ENCODE measurements at places on chromosomes 6 and 20.

GRCh38 chr6:168243812-168244376 is 75.7 kb downstream of the DACT2 start:
- DNase-seq: no peak

GRCh38 chr6:121670511-121670910 is 235.1 kb downstream of the GJA1 start:
- DNase-seq: no peak

DNA sequence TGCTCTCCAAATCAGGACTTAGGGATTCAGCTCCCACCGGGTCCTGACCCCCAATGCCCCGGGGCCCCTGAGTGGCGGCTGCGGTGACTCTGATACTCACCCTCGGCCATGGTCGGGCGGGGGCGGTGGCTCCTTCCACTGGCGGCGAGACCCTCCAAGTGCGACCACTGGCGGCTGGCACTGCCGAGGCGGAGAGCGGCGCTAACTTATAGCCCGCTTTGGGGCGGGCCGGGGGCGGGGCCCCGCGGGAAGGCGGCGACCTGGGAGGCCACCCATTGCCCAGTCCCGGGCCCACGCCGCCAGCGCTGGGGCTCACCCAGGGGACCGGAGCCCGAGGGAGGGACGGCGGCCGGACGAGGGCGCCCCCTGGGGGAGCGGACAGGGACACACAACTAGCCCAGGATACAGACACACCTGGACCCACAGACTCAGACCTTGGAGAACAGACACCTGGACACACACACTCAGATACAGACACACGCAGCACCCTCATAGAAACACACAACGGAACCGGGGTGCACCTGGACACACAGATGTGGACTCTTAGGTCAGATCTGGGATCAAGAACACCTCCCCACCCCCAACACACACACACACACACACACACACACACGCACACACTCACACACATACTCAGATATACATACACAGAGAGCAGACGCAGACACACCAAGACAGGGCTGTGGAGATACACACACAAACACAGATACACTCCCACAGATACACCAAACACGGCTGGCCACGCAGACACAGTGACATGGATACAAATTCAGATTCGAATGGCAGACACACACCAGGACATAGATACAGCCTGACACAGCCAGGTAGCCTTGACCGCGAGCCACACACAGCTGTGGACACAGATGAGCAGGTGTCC is at the start of gene TGM2:
Gene TGM2, minus strand, starts transcription at position 182 of the 877 bp plus-strand sequence. Its CDS starts 72 bp downstream, at position 110.
- DNase-seq: peak; percentile 37

DNA sequence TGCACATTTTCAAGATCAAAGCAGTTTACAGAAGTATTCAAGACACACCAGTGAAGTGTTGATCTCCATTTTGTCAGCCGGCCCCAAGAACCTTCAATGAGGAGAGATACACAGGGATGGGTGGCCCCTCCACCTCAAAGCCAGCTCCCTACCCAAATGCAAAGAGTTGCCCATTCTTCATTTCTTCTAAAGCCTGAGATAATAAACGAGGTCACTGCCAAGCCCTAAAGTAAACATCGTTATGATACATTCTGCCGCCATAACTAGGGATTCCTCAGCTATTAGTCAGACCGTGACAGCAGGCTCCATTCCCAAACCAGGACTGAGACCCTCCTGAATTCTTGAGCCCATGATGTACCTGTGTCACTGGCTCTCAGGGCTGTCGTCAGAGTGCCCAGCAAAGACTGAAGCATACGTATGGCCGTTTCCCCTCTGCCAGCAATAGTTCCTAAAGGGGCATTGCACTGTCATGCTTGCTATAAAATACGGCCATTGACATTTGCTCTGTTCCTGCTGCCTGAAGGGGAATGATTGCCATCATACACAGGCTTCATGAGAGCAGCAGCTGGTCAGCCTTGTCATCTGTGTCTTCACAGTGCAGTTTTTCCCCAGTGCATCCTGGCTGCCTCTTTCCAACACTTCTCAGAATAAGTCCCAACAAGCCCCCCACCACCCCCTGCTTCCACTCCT is 41.7 kb downstream of the ISM1 start:
- peak; percentile 34 for DNase-seq

DNA sequence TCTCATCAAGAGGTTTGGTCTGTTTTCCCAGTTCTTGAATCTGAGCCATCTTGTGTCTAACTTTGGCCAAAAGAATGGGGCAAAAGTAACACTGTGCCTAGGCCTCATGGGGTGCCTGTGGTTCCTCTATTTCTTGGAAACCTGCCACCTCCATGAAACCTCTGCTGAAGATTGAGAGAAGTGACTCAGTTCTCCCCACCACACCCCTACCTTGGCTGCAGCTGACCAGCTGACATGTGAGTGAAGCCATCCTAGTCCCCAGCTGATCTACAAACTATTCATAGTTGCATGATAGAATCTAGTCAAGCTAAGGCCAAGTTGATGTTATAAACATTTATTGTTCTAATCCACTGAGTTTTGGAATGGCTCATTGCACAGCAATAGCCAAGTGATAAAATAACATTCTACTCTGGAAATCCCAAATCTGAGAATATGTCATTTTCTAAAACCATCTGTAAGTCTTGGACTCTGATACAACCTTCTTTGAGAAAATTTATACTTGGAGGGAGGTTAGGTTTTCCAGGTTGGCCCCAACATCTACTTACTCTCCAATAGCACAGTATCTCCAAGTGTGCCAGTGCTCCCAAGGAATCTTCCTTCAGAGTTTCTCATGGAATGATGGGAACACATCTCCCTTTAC is 107.0 kb upstream of the SMLR1 start:
- DNase-seq: no peak

DNA sequence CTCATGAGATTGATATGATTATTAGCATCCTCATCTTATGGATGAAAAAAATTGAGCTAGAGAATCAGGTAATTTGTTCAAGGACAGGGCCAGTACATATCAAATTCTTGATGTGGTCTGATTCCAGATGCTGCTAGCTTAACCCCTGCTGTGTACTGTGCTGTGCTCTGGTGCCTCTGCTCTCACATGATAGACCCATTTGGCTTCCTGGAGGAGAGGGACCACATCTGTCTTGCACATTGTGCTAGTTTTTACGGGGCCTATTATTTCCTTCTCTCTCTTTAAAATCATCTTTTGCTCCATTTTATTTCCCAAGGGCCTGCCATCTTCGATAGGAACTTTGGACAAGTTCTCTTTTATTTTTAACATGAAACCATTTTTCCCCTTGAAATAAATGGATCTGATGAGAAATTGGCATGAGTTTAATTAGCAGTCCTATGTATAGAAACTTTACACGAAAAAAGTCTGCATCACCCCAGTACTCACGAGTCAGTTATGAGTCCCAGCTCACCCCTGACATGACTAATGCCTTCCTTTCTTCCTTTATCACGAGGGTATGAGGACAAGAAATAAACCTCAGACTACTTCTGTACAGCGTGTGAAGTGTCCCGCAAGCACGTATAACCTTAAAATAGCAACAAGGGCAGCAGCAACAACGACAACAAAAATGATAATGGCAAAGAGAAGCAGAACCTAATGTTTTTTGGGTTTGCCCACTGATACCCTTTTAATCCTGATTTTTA is 26.5 kb downstream of the CD109 start:
- DNase-seq: no peak

DNA sequence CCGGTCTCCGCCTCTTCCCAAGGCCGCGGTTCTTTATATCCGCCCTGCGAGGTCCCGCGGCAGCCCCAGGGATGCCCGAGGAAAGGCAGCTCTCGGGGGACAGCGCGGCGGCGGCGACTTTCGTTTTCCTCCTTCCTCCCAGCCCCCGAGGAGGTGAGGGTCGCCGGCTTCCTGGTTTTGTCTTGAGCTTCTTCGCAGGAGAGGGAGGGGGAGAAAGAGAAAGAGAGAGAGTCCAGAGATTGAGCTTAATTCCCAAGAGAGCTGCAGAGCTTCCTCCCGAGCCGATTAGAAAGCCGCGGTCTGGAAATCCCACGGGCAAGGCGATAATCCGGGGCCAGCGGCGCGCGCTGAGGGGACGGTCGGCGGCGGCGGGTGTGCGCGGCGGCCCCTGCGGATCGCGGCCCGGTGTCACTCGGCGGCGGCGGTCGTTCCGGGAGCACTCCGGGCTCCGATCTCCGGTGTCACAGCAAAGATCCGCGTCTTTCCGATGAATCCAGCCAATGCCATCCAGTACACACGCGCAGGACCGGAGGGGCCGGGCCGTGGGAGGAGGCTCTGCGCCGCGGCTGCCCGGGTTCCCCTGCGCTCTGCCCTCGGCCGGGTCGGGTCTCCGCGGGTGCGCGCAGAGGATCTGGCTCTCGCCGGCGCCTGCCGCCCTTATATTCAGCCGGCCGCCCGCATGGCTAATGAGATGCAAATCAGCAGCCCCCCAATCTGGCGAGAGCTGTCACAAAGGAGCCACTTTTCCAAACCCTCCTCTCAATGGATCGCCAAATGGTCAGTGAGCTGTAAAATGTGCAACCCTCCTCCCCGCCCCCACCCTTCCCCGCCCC is at the start of gene DLL1:
Gene DLL1, minus strand, starts transcription at position 783 of the 833 bp plus-strand sequence. CDS start 939 bp downstream, outside the sequence.
- DNase-seq: peak; percentile 90

DNA sequence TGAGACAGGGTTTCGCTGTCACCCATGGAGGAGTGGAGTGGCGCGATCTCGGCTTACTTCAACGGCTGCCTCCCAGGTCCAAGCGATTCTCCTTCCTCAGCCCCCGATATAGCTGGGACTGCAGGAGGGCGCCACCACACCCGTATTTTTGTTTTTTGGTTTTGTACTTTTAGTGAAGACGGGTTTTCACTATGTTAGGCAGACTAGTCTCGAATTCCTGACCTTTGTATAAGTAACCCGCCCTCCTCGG is 115.4 kb upstream of the BTN3A2 start:
- no peak for DNase-seq

DNA sequence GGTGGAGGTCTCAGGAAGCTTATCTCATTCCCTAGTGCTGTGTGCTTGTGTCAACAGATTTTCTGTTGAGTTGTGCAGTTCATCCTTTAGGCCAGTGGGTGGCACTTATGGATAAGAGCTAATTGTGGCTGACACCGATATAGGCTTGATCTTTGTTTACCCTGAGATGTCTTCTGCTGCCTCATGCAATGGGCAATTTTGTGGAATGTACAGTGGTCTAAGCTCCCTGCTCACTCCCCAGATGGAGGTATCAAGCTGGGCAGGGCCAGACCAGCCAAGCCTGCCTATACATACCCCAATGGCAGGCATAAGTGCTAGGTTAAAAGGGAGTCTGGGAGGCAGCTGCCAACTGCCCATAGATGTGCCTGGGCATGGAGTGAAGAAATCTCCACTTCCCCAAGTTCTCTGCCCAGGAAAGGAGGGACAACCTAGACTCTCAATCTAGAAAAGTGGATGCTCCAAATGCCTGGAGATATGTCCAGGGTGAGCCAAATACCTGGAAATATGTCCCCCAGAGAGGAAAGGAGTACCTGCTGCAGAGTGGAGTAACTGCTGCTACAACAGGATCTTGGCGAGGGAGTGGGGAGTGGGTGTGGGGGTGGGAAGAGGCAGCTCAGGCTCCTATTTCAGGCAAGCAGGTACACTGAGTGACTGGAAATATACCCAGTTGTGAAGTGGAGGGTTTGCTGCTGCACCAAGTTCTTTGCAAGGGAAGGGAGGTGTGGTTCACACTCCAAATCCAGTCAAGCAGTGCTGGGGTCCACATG is 53.2 kb upstream of the ARG1 start:
- peak; percentile 5 for DNase-seq

- peak; percentile 2 for DNase-seq
These were observed 13.5 kb upstream of the CNR1 start for GRCh38 chr6:88179692-88180091.

DNA sequence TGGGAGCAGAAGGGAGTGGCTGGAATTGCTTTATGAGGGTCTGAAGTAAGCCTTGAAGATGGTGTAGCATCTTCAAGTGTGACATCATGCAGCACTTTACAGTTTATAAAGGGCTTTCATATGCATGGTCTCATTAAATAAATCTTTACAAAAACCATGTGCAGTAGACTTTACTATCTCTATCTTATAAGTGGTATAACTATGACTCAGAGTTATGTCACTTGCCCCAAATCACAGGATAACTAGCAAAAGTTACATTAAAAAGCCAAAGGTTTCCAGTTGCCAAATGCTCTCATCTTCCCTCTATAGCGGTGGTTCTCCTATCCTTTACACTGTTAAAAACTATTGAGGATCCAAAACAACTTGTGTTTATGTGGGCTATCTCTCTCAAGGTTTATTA is 687.7 kb upstream of the MARCKS start:
- no peak for DNase-seq

- DNase-seq: no peak
These were observed 911.7 kb upstream of the MAP3K7 start for GRCh38 chr6:91498576-91498975.
